ENCODE measurements at places on chromosomes 12 and 14.

DNA sequence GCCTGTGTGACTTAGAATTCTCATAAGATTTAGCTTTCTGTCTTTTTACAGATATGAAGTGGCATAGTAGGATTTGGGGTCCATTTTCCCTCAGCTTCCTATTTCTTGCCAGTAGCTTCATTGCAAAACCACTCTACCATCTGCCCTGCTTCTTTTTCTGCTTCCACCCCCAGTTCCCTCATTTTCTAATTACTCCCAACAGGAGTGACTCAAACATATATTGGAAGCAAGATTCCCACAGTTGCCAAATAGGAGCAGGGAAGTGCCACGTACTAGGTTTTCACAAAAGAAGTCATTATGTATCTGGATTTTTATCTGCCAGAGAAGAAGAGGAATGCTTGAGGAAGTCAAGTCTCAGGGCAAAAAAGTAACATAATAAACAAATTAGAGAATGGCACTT lies 64.1 kb downstream of the ANO4 start:
- no peak for DNase-seq

DNA sequence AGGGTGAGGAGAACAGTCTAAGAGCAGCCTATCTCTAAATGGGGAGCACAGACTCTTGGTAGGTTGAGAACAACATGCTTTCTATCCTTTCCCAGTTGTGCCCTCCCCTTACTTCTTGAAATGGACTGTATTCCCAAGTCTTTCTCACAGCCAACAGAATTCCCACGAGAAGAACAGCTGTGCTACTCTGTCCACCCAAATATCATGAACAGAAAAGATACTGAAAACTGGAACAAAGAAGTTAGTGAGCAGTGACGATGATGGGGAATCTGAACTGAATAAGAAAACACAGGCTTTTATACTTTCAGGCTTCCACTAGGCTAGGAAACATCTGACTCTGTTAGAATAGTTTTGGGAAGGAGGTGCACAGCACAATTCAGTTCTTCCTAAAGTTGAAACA lies 3.4 kb downstream of the NACA start:
- DNase-seq, result no peak

DNA sequence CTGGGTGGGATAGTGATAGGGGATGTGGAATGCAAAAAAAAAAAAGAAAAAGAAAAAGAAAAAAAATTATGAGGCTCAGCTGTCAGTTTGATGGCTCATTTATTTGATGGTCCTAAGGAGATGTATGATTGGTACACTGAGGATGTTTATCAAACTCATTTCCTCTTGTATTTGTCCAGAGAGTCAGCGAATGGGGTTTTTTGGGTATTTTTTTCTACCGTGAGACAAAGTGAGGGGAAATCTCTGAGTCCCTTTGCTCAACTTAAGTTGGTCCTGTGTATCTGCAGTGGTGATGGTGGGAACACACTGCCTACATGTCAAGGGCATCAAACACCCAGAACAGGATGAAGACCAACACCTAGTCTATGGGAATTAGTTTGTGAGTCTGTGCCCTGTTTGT lies 176.9 kb upstream of the HIF1A start:
- no peak for DNase-seq

DNA sequence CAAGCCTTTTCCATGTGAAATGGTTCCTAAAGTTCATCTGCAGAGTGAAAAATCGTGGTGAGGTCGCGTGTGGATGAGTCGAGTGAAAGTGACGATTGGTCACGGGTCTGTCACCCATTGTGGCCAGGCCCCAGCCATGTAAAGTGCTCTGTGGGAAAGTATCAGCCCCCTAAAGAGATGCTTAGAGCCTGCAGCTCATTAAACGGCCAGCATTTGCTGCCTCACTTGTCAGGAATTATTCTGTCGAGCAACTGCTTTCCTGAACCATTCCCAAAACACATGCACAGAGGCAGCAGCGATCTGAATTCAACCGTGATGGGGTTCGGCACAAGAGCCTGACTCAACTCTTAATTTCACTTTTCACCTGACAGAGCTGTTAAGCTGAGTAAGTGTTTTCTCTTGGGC lies 16.0 kb downstream of the DBX2 start:
- no peak for DNase-seq

DNA sequence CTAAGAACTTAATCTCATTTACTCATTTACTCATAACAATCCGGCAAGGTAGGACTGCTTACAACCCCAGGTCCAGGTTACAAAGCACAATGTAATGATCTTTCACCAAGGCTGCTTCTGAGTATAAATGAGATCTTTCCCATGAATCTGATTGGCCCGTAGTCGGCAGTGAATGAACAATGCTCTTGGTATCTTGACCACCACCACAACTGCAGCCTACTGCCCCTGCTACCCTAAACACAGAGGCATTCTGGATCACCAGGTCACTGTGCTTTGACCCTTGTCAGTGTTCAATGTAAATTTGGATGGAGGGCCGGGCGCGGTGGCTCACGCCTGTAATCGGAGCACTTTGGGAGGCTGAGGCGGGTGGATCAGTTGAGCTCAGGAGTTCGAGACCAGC lies 15.9 kb downstream of the FAM181A start:
- DNase-seq, result no peak

DNA sequence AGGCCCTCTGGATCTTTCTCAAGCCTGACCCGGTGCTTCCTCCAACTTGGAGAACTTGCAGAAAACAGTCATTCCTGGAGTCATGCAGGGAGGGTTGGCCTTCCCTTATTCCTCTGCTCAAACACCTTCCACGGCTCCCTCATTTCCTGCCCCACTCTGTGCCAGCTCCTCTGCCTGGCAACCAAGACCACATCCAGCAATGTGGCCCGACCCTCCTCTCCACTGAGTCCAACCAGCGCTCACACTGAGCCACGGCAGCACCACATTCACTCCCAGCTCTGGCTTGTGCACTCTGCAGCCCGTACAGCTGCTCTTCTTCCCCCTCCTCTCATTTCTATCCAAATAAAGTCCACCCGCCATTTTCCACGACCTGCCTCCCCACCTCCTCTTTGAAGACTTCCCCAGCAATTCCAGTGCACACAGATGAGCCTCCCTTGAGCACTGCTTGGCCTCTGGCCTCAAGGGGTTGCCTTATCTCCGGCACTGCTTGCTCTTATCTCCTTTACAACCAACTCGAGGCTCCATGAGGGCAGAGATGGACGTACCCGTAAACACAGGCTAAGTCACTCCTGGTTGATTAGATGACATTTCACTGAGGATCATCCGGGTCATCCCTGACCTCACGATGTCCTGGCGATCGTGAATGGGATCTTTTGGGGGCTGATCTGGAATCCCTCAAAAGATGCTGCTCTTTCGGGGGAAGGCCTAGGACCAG lies 5.4 kb downstream of the PGF start:
- no peak for DNase-seq

- DNase-seq, result no peak
Measured at GRCh38 chr12:27497446-27497845, 26.6 kb upstream of the PPFIBP1 start.

DNA sequence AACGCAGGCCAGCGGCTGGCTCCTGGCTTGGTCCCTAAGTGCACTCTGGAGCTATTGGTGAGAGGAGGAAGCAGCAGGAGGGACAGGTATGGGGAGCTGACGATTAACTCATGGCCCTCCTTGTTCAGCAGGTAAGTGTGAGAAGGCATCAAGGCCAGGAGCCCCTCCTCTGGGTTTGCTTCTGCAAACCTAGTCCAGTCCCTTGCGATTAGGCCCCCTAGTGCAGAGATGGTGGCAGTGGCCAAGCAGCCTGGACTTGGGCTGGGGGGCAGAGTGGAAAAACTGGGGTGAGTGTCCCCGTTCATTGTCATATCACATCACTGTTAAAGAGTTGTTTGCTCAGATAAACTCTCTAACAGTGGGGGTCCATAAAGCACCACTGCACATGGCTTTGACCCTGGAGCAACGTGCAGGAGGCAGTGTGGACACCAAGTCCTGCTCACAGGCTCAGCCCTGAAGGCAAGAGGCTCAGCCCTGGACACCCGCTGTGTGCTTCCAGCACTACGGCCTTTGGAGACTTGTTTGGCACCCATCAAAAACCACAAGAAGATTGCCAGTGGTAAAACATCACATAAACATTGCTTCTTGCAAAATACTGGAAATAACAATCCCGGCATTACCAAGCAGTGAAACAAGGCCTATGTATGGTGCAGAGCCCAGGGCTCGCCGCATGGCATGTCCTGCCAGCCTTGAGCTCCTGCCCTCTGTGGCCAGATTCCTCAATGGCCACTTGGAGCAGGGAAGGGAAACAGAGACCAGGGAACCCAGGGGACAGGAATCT lies 184.3 kb upstream of the RTL1 start:
- DNase-seq, result no peak

DNA sequence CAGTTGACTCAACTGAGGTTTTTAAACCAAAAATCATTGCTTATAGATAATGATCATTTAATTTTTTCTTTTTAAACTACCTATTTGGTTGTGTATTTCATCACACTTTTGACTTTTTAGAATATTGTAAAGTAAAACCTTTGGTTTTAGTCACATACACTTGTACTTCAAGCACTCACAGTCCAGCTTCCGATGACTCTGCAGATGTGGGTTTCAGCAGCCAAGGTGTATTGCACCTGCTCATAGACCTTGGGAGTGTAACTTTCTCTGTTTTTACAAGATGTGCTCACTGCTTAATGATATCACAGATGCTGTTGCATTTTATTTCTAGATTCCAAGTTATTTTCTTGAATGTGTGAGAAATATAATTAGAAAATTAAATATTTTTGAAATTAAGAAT lies 188.3 kb upstream of the SLC38A2 start:
- DNase-seq, result no peak

DNA sequence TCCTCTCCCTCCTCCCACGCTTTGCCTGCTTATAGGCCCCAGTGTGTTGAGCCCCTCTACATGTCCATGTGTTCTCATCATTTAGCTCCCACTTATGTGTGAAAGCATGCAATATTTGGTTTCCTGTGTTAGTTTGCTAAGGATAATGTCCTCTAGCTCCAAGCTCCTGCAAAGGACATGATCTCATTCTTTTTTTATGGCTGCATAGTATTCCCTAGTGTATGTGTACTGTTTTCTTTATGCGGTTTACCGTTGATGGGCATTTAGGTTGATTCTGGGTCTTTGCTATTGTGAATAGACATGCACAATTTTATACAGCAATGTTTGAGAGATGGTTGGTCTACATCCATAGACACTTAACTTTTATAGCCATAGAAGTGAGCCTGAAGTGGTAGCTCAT lies 5.1 kb downstream of the RESF1 start:
- DNase-seq, result no peak

GRCh38 chr12:68018315-68018714 lies 29.1 kb downstream of the IFNG-AS1 start:
- DNase-seq, result no peak

DNA sequence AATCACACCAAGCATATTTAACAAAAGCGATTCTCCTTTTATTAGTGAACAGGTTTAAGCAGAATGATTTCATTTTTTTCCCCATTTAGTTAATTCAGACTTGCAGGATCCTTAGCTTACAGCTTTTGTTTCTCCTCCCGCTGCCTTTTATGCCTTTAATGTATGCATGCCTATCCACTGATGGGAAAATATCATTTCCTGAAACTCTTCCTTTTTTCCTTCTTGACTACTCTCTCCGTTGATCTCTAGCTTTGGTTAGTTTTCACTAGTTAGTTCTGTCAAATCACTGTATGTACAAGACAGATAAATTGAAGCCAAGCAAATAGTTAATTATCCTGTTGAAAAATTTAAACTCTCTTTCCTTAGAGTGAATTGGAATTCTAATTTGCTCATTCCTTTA lies 26.3 kb downstream of the NKX2-1 start:
- DNase-seq, result no peak

- DNase-seq, result no peak
Measured at GRCh38 chr14:26663506-26663905, 65.7 kb upstream of the NOVA1 start.

DNA sequence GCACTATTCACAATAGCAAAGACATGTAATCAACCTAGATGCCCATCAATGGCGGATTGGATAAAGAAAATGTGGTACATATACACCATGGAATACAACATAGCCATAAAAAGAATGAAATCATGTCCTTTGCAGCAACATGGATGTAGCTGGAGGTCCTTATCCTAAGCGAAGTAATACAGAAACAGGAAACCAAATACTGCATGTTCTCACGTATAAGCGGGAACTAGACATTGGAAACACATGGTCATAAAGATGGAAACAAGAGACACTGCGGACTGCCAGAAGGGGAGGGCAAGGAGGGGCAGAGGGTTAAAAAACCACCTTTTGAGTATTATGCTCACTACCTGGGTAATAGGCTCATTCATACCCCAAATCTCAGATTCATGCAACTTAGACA lies 234.1 kb upstream of the PLXNC1 start:
- no peak for DNase-seq

DNA sequence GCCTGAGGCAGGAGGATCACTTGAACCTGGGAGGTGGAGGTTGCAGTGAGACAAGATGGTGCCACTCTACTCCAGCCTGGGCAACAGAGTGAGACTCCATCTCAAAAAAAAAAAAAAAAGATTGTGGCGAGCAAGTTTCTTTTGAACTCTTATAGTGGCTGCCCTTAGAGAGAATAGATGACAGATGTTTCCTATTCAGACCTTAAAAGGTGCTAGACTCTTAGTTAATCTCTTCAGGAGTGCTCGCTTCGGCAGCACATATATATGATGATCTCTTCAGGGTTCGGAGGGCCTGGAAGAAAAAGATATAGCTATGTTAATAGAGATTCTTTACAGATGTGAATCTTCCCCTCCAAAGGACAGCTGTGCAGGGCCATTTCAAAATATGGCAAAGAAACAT lies 73.1 kb upstream of the AMN1 start:
- DNase-seq, result no peak

DNA sequence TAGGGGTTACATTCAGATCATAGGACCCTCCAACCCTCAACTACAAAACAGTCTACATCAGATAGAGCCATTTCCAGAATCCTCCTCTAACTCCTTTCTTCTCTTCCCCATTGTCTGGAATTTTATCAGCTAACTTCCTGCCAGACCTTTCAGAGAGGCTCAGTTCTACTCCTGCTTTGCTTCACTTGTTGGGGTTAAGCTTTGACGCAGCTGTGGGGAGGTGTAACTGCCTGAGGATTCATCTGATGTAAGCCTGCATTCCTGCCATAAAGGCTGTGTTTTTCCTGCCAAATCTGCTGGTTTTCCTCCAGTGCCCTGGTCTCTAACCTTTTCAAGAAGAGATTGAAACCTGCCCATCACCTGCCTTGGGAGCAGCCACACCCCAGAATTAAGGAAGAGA lies 16.9 kb downstream of the DHRS2 start:
- no peak for DNase-seq

DNA sequence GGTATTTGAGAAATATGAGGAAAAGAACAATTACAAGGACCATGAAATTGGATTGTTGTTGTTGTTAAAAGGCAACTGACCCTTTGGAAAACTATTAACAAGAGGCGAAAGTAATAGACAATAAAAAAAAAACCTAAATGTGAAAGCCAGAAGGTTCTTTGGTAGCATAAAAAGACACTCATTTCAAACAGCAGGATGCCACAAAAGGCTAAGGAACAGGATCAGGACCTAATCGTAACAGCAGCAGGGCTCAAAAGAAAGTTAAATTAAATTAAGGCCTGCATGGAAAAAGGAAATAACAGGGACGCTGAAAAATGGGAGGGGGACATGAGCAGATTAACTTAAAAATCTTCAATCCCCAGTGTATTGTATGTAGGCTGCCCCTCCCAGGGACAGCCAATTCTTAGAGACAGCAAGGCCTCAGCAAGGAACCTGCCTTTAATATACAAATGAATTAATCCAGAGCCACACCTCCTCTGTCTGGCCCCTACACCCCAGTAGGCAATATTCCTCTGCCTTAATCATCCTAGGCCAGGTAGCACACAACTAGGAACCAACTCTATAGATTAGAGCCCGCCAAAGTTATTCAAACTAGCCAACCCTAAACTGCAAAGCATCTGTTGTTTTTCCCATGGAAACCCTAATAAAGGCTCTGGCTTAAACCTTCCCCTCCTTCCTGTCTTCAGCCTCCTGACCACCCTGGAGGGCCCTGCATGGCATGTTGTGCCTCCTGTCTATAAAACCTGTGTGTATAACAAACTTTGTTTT lies 28.4 kb upstream of the AP4S1 start:
- DNase-seq, result no peak
